KBM-7 (cell line): ENCODE measurements at places on chromosomes 12 and 14.
A peak's percentile ranks its signal among the peaks of the same experiment; 100 is the strongest.

DNA sequence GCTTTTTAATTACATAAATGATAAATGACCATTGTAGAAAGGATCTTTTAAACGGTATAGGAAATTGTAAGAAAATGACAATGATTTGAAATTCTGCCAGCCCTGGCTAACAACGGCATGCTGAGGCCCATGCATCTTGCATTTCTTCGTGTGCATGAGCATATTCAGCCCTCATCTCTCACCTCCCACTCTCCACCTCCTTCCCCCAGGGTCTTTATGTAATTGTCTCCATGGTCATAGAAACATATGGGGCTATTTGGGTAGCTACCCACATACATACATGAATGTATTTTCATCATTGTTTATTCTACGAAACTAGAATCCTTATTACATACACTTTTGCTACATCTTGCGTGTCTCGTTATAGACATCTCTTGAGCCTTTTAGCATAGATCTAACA is 4.5 kb downstream of the MYO1H start:
- DNase-seq: no peak

- no peak for DNase-seq
Observed at GRCh38 chr12:122486805-122487426, 13.8 kb downstream of the ZCCHC8 start.

GRCh38 chr12:112855375-112855774 is 51.4 kb upstream of the OAS1 start:
- DNase-seq: no peak

DNA sequence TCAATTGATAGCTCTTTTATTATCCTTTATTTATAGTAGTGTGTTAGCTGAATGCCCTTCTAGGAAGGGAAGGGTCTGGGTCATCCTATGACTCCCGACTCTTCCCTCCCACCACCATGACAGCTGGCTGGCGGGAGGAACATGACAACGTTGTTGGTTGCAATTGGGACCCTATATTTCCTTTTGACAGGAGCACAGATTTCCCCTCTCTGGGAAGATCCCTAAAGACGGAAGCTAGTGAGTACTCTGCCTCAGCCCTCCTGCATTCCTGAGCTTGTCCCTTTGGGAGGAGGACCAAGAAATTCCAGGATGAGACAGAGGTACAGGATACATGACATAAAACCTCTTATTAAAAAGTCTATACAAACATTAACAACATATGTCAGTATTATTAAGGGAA is 485.4 kb downstream of the NAV3 start:
- DNase-seq: no peak

- no peak for DNase-seq
Observed at GRCh38 chr12:94261119-94261518, 112.7 kb downstream of the PLXNC1 start.

GRCh38 chr14:67636361-67636919 is 16.7 kb downstream of the ARG2 start:
- DNase-seq: peak; percentile 13

- DNase-seq: no peak
Observed at GRCh38 chr14:78785265-78785664, 615.1 kb downstream of the NRXN3 start.

DNA sequence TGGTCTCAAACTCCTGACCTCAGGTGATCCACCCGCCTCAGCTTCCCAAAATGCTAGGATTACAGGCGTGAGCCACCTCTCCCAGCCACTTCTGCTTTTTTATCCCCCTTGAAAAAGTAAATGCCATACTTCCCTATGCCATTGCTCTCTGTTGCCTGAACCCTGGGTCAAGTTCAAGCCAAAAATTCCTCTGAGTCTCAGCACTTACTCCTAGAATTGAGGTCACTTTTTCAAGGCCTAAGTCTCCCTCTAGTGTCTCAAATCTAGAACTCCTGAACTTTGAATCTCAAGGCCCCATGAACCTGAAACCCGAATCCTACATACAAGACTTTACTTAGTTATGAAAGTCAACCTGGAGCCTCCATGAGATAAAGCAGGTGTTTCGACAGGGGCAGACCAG is 1.4 kb upstream of the APOBEC1 start:
- peak; percentile 86 for DNase-seq

DNA sequence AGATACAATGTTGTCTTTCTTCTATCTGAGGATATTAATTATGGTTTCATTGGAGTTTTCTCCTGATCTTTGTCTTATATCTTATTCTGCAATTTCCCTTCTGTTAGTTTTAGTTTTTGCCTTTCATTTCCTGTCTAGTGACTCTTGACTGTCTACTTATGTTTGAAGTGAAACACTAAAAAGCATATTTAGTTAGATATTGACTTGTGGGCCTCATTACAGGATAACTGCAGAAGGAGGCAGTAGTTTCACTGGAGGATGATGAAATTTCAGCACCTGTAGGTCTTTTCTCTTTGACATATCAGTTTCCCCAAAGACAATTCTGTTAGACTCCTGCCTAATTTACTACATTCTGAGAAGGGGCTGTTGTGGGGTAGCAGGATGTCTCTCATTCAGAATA is 97.5 kb upstream of the NEDD1 start:
- DNase-seq: no peak

GRCh38 chr12:5384015-5384414 is 47.9 kb upstream of the NTF3 start:
- no peak for DNase-seq

- DNase-seq: no peak
Observed at GRCh38 chr12:31583878-31584277, 7.1 kb downstream of the DENND5B start.

- no peak for DNase-seq
Observed at GRCh38 chr12:69254862-69255261, 15.5 kb downstream of the CPSF6 start.

- no peak for DNase-seq
Observed at GRCh38 chr12:58069268-58069963, 128.0 kb downstream of the ATP23 start.

- no peak for DNase-seq
Observed at GRCh38 chr12:113949321-113950305, 16.5 kb downstream of the RBM19 start.

DNA sequence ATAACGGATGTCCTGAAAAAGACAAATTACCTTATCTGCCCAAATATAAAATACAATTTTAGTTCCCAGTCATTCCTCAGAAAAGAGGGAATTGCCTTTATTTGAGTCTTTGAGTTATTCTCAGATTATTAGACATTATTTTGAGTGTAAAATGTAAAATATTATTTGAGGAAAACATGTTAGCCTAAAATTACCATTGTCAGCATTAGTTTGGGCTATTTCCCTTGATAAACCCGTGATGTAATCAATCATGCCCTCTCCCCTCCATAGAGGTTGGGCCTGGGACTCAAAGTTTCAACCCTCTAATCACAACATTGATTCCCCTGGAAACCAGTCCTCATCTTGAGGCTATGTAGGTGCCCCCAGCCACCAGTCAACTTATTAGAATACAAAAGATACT is 213.4 kb downstream of the NUBPL start:
- no peak for DNase-seq

DNA sequence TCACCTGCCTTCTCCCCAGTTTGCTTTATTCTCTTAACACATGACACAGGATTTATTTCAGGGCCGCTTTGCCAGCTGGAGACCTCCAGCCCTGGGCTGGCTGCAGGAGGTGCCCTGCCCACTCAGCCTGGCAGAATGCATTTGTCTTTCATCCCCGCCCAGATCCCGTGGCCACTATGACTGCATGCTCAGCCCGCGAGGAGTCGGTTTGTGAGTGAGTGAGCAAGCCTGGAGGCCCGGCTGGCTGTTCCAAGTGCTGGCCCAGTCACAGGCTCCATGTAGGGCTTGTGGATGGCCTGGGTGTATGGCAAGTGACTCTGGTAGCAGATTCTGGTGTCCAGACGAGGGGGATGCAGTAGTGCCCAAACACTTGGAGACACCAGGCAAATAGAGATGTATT is 2.1 kb downstream of the TDP1 start:
- DNase-seq: no peak

GRCh38 chr12:6493497-6494257 is at the start of gene NCAPD2:
TSS of gene NCAPD2 (plus strand) at chr12:6494102. CDS start at chr12:6495099, 997 bp downstream.
- peak; percentile 99 for DNase-seq

GRCh38 chr12:72723732-72724131 is 451.6 kb downstream of the TRHDE start:
- DNase-seq: no peak

GRCh38 chr12:87200289-87200979 is 828.8 kb downstream of the C12orf50 start:
- no peak for DNase-seq

- peak; percentile 25 for DNase-seq
Observed at GRCh38 chr12:50275556-50275955, 7.8 kb downstream of the LIMA1 start.

DNA sequence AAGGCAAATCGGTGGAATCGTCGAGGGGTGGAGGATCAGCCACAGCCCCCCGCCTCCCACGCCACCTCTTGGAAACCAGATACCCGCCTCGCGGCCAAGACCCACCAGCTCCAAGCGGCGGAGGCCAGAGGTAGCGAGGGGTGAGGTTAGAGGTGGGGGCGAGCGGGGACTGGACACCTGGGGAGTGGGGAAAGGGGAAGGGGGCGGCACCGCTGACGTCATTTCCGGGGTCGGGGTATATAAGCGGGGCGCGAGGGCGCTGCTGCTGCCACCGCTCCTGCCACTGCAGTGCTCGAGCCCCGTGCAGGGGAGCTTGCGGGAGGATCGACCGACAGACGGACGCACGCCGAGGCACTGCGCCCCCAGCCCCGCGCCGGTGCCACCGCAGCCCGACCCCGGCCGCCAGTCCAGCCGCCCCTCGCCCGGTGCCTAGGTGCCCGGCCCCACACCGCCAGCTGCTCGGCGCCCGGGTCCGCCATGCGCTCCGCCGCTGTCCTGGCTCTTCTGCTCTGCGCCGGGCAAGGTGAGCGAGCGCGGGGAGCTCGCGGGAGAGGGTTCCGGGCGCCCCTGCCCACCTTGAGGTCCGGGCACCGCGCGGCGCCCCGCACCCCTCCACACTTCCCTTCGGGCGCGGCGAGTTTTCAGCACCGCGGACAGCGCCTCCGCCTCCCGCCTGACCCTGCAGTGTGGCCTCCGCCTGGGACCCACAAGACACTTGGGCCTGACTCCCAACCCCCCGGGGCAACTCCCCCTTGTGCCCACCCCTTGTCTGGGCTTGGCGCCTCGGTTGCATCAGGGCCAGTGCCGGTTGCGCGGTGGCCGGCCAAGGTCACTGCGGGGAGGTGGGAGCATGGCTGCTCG is at the start of gene CHGA:
Gene CHGA, plus strand, starts transcription at position 268 of the 861 bp plus-strand sequence. Its CDS starts 210 bp downstream, at position 478.
- DNase-seq: peak; percentile 60

DNA sequence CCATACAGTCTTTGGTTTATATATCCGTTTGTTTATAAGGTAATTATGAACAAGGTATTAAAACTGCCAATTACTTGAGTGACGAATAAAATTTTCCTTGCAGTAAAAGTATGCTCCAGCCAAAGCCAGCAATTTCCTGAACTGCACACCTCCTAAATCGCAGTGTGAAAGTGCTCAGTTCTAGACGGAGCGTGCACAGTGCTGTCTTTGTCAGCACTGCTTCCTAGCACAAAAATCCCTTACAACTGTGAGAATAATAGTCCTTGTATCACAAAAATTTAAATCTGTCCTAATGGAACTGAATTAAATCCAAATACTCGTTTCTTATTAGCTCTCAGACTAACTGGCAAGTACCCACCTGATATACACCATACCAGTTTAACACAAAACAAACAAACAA is 26.3 kb downstream of the LRIG3 start:
- DNase-seq: no peak

DNA sequence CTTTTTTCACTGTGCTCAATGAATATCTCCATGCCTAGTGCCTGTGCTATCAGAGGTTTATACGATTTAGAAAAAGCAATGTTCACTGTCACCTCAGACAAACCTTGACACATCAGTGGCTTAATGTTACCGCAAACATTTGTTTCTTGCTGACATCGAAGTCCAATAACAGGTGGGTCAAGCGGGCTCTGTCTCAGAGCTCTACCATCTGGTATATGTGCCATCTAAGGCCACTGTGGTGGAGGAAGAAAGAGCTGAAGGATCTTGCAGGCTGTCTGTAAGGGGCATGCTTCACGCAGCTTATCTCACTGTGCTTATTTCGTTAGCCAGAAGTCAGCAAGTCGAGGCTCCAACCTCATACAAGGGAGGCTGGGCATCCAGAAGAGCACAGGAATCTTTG is 189.5 kb upstream of the NTF3 start:
- no peak for DNase-seq

GRCh38 chr12:26868447-26869103 is 35.6 kb upstream of the ITPR2 start:
- DNase-seq: no peak

DNA sequence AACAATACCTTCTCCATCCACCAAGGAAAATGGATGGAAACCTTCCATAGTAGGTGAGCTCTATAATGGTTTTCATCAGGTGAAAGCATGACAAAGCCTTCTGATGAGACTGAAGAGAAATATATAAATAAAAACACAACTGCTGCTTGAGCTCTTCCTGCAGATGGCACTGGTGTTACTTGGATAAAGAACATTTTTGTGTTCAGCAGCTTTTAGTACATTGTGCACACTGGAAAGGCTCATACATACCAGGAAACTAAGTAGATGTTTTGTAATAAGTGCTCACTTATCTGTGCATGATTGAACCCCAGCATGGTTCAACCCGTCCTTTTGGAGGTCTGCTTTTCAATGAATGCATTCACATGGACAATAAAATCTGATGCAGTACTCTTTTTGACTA is 357.3 kb upstream of the MIS18BP1 start:
- DNase-seq: no peak

DNA sequence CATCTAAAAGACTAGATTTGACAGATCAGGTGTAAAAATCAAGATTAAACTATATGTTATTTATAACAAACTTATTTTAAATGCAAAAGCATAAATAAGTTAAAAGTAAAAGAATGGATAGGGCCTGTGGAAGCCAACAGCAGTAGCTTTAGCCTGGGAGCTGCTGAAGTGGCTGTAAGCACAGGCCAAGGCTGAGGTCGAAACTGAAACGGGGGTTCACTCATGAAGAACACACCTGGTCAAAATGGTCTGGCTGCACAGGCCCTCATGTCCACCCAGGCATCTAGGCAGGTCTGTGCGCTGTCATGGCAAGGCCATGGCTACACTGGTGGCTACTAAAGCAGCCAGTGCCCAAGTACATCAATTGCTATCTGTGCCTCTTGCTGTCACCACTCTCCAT is 23.1 kb downstream of the CATSPERB start:
- no peak for DNase-seq
